ENCODE measurements at places on chromosomes 1 and 21.

DNA sequence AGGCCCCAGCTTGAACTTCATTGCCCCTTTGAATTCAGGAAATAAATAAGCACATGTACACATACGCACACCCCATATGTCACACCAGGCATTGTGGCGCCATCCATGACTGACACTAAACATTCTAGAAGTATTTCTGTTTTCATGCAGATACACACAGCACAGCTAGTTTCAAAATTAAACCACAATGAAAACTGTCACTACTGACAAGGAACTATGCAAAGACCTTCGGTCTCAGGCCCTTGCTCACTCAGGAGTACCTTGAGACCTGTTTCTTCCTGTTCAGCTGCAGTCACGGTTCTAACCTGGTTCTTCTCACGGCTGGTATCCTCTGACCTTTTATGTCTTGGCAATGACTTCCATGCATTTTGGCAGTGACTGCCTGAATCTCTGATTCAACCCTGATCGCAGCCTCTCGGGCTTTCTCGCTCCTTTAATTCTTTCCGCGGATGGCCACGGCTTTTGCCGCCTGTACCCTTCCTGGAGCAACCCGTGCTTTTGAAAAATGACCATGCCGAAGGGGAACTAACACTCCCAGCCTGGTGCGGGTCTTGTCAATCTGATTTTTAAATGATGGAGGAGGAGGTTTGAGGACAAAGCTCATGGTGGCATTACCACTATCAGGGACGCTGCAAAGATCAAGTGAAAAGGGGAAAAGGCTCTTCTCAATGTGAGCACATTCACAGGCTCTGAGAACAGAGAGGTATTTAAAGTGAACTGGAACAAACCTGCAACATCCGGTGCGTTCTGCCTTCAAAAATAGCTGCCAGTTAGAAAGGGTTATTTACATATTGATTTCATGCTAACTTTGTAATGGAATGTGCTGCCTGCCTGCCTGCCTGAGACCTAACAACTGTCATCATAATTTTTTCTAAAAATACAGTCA is 384.6 kb downstream of the RRAGC start:
- no peak for DNase-seq

GRCh38 chr1:46113948-46114347 is 18.5 kb downstream of the PIK3R3 start:
- no peak for DNase-seq

GRCh38 chr1:44237721-44238457 is 24.6 kb downstream of the DMAP1 start:
- DNase-seq, result peak; percentile 77

GRCh38 chr1:7691576-7691975 is 79.5 kb upstream of the VAMP3 start:
- no peak for DNase-seq

GRCh38 chr1:17156108-17156507 is 36.9 kb upstream of the PADI2 start:
- peak; percentile 21 for DNase-seq

DNA sequence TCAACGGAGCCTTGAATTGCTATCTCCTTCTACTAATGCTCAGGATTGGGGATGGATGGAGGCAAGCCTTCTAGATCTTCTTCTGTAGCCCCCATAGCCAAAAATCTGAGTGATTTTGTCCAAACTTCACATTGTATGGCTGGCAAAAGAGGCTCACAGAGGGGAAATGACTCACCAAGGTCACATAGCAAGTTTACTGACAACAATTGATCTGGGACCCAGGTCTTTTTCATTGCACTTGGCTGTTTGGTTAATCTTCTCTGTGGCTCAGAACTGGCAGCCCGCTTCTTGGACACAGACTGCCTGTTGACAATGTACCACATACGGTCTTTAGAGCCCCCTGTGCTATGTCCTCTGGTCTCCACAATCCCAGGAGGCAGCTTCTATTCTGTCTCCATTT is 3.0 kb upstream of the LACTBL1 start:
- no peak for DNase-seq

- DNase-seq, result no peak
Observed at GRCh38 chr1:9068981-9069325, 482 bp downstream of the SLC2A5 start.

- DNase-seq, result no peak
Observed at GRCh38 chr1:152112101-152112884, 3.0 kb downstream of the TCHH start.

DNA sequence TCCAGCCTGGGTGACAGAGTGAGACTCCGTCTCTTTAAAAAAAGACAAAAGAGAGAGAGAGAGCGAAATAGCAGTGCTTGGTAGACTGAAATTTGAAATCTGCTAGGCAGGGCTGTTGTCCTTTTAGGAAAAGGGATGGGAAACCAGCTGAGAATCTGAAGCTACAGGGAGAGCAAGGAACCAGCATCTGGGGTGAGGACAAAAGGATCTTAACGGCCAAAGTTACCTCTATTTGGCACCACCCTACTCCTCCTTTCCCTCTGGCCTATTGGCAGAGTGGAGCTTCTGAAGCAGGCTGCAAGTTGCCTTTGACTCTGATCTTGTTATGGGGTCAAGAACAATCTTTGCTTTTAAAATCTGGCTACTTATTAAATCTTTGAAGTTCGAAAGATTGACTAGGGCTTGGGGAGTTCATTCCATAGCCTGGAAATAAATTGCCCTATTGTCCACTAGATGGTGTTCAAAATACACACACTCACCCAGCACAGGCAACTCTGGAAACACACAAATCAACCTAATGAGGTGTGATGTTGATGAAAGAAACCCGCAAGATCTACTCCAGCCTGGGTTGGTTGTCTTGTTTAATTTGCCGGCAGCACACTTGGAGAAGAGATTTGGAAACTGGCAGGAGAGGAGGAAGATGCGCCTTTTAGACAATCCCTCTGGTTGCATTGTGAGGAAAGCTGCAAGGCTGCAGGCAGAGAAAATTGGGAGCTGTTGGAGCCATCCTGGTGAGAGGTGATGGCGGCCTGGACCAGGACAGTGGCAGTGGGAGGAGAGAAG is 16.5 kb upstream of the PARP1 start:
- DNase-seq, result peak; percentile 59

- no peak for DNase-seq
Observed at GRCh38 chr1:235408503-235408960, 41.3 kb downstream of the TBCE start.

DNA sequence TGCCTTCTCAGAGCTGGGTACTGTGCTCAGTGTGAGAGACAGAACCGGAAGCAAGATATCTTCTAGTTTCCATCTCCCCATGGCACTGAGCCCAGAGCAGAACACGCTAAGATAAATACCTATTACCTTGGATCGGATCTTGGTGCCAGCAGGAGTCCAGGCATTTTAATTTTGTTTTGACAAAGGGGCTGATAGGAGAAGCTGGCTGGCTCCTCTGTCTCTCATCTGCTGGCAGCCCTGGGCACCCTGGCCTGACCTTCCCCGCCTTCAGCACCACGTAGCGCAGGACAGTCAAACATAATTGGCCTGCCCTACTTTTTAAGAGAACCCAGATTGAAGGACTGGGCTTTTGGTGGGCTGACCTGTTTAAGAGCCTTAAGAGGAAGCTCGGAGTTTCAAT is 160.7 kb upstream of the KLHDC7A start:
- no peak for DNase-seq

DNA sequence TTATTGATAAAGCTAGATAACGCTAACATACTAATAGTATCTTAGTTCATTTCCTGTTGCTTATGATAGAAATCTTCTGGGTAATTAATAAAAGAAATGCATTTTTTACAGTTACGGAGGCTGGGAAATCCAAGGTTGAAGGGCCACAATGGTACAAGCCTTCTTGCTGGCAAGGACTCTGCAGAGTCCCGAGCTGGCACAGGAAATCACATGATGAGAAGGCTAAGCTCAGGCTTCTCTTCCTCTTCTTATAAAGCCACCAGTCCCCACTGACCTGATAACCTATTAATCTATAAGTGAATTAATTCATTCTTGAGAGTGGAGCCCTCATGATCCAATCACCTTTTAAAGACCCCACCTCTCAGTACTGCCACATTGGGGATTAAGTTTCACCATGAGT is 82.6 kb downstream of the GPR161 start:
- DNase-seq, result no peak

DNA sequence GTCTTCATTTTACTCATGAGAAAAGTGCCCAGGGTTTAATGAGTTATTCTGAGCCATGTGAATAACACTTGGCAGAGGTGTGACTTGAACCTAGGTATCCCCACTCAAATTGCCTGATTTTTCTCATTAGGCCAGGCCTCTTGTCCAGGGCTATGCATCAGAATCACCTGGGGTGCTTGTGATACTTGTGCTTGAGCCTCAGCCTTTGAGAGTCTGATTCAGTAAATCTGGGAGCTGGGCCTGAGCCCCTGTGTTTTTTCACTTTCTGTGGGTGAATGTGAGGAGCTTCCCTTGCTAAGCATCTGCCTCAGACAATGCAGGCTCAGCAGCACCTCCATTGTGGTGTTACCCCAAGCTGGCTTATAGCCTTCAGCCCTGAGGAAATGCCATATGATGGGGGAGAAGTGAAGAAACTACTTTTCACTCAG is 127.1 kb downstream of the S1PR1 start:
- DNase-seq, result no peak
